ENCODE measurements at places on chromosomes 13 and 19.
A peak's percentile ranks its signal among the peaks of the same experiment; 100 is the strongest.

GRCh38 chr19:17409990-17410389, 4.6 kb upstream of the BST2 start:
- DNase-seq: no peak

- no peak for DNase-seq
Measured at GRCh38 chr19:58551577-58552471, 3.1 kb downstream of the CHMP2A start.

- DNase-seq: no peak
Measured at GRCh38 chr13:95955255-95955654, 97.9 kb downstream of the UGGT2 start.

DNA sequence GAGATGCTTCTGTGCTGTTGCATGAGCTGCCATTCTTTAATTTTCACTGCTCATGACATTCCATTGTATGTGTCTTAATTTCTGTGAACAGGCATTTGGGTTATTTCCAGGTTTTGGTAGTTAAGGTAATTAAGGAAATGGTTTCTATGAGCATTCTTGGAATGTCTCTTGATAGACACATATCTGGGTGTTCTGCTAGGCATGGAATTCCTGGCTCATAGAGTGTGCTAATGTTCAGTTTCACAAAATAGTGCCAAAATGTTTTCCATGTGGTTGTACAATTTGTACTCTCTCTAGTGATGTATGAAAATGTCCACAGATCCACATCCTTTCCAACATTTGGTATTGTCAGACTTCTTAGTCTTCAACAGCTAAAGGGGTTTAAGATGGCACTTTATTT, 680.9 kb upstream of the SGCG start:
- no peak for DNase-seq

DNA sequence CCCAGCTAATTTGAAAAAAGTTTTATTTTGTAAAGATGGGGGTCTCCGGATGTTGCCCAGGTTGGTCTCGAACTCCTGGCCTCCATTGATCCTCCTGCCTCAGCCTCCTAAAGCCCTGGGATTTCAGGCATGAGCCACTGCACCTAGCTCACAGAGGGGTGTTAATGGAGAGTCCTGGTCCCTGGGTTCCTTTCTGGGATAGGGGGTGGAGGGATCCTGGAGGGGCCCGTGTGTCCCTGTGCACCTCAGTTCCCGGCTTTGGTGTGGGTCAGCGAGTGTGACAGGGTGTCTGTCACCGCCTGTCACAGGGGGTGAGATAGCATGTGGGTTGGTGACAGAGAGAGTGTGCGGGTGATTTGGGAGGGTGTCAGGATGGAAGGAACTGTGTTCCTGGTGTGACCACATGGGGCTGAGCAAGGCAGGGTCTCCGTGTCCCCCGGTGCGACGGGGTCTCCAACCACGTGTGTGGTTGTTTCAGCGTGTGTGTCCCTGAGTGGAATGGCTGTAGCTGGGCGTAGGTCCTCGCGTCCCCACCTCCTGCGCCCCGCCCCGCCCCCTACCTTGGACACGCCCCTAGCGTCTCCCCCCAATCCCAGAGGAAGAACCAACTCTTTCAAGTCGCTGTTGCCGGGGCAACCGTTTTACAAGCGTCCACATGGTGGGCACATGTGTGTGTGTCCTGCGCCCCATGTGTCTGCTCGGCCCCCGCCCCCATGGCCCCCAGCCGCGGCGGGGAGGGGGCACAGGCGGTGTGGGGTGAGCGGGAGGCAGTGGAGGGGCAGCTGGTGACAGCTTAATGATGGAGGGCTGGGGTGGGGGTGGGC, 2.9 kb upstream of the NRTN start:
- peak; percentile 20 for DNase-seq

DNA sequence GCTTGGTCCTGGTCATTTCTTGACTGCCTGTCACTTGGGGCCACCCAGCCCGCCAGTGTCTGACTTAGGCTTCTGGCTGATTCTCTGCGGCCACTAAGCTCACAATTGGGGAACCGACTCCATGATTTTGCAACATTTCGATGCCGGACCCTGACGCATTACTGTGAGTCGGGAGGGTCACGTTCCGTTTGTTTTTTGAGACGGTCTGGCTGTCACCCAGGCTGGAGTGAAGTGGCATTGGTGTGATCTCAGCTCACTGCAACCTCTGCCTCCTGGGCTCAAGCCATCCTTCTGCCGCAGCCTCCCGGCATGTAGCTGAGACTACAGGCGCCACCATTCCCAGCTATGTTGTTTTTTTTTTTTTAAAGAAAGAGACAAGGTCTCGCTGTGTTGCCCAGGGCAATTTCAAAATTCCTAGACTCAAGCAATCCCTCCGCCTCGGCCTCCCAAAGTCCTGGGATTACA, 3.2 kb upstream of the ADAT3 start:
- peak; percentile 99 for DNase-seq

DNA sequence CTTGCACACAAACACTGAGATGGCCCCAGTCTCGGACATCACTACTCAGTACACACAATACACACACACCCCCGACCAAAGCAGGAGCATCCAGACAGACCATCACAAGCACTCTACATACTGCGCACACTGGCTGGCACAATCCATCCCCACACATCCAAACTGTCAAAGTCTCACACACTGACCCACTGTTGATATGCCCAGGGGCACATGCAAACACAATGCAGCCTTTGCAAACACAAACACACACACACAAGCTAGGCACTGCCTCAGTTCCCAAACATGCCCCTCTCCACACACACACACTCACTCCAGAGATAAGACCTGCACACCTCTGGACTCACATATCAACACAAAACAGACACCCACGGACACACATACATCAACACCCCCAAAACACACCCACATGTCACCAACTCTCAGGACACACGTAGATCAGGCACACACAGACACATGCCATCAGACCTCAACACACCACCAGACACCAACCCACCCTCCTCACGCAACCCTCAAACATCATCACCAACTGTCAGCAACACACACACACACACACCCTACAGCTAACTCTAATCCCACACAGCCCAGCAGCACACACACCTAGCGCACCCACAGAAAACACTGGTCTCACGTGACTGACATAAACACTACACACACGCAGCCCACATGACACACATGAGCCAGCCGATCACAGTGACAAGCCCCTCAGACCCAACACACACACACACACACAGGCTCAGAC, 1.9 kb downstream of the BBC3 start:
- no peak for DNase-seq

DNA sequence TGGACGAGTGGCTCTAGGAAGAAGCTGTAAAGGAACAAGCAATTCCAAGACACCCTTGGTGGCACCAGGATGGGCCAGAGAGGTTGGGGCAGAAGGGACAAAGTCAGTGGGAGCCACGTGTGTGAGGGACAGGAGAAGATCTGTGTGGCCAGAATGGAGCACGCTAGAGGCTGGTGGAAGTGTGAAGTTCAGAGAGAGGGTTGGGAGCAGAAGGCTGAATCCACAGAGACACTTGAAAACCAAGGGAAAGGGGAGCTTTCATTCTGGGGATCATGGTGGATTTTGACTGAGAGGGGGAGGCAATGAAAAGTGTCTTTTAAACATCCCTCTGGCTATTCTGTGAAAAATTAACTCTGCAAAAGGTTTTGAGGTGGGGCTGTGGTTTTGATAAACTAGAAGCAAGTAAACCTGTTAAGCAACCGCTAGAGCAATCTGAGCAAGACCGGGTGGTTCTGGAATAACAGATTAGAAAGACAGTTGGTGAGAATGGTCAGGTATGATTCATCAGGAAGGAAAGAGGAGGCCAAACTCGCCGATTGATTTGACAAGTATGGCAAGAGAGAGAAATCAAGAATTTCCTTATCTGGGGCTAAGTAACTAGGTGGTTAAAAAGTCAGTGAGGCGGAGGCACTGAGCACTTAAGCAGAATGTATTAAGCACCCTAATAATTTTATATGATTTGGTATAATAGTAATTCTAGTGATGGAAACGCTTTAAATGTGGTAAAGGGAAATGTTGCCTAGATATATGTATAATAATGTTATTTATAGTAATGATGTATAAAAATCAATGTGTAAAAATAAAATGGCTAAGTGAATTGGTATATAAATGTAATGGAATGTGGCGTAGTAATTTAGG, 140.0 kb downstream of the MYO16 start:
- no peak for DNase-seq

GRCh38 chr13:34583181-34583580, 358.9 kb upstream of the NBEA start:
- DNase-seq: no peak

DNA sequence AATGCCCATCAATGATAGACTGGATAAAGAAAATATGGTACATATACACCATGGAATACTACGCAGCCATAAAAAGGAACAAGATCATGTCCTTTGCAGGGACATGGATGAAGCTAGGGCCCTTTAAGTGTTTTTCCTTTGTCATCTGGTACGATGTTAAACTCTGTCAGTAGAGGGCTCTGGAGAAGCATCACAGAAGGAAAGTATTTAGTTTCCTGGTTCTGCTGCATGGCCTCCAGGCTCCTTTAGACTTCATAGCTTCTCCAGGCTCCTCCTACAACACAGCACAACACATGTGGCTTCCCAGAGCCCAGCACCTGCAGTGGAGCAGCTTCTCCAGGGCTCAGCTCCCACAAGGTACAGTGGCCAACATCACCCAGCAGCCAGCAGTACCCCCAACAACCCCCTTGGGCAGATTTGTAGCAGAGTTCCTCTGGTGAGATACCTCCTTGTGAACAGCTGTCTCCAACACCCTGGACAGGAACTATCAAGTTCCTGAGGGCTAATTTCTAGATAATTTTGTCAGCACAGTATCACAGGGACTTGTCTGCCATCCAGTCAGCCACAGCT, 63.4 kb downstream of the KCTD12 start:
- peak; percentile 69 for DNase-seq

DNA sequence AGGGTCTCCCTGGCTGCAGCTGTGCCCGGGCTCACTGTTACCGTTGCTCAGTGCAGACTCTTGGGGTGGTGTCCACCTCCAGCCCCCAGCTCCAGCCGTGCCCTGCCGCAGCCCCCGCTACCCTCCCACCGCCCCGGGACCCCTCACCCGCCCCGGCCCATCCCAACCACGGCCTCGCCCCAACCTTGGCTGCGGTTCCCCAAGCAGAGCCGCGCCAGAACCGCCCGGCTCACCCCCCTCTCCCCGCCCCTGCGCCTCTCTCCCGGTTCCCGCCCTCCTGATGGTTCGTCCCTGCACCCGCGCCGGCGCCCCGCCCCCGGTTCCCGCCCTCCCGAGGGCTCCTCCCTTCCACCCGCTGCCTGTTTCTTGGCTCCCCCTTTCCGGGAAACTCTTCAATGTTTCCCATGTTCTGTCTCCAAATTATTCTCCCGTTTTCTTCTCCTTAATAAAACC, 40.3 kb downstream of the ANKRD10 start:
- DNase-seq: peak; percentile 16

GRCh38 chr13:53240401-53241025, 211.9 kb downstream of the OLFM4 start:
- no peak for DNase-seq

DNA sequence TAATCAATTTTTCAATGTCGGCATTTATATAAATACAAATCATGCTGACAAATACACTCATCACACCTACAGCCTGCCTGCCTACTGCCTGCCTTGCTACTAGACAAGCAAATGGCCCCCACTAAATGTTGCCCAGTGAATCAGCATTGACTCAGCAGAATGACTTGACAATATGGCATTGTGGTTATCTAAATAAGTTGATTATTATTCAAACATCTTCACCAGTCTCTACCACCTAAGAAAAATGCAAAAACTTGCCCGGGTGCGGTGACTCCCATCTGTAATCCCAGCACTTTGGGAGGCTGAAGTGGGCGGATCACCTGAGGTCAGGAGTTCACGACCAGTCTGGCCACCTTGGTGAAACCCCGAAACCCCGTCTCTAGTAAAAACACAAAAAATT, 296.1 kb downstream of the PCDH9 start:
- DNase-seq: no peak

GRCh38 chr19:49809160-49809940, 3.7 kb downstream of the FUZ start:
- DNase-seq: no peak

DNA sequence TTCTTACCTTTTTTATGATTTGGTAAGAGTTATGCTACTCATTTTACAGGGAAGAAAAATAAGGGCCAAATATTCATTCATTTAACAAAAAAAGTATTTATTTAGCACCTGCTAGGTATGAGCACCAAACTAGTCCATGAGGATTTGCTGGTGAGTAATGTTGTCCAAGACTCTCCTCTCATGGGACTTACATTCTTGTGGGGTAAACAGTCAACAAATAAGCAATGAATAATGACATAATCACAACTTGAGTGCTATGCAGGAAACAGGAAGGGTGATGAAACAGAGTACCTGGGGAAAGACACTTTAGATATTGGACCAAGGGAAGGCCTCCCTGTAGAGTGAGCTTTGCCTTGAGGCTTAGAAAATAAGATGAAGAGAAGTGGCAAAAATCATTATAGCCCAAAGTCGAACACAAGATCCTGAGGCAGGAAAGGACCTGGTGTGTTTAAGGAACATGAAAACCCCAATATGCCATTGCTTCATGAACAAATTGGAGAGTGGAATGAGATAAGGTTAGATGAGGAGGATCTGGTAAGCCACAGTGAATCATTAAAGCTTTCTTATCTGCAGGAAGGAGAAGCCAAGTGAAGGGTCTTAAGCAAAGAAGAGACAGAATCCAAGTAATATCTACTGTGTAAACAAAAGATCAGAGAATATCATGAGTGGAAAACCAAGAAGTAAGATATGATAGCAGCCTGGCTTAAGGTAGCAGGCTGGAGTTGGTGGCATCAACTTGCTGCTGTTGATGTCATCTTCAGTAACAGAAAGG, 294.5 kb upstream of the NBEA start:
- no peak for DNase-seq

GRCh38 chr19:3576696-3577443, 4.1 kb downstream of the HMG20B start:
- DNase-seq: no peak

DNA sequence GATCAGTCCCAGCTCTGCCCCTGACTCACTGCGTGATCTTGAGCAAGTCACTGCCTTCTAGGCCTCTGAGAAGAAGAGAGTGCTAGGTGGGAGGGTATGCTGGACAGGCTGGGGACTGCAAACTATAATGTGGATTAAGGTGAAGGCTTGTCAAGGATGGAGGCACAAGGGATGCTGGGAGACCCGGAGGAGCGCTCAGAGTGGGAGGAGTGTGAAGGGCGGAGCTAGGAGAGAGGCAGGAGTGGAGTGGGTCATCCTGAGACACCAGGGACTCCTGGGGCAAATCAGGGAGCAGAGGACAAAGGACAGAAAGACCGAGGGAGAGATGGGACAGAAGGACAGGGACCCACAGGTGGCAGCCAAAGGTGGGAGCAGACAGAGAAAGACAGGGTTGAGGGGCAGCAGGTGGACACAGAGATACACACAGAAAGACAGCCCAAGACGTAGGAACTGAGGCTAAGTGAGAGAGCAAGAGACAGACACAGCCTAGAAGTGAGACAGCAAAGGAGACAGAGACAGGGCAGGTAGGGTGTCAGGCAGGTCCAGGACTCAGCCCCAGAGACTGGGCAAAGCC, 2.6 kb downstream of the GRIK5 start:
- no peak for DNase-seq

DNA sequence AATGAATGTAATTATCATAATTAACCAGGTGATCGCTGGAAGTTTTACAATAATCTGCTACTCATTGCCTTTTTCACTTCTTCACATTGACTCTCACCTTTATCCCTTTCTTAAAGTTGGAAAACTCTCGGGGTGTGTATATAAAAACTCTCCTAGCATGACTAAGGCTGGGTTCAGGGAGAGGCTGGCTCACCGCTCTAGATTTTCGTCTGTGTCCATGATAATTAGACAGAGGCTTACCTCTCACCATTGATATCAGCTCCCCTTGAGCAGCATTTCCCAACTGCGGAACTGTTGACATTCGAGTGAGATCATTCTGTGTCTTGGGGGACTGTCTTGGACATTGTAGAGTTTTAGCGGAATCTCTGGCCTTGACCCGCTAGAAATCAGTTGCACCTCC, 39.4 kb downstream of the NFIX start:
- no peak for DNase-seq
